NCI-H187 (cell line): ENCODE measurements at places on chromosomes 5 and 9.

- DNase-seq: peak; percentile 37
Measured at GRCh38 chr5:2038321-2039179, 155.8 kb upstream of the IRX4 start.

GRCh38 chr9:127262602-127263001, 2.0 kb upstream of the GARNL3 start:
- DNase-seq: no peak

DNA sequence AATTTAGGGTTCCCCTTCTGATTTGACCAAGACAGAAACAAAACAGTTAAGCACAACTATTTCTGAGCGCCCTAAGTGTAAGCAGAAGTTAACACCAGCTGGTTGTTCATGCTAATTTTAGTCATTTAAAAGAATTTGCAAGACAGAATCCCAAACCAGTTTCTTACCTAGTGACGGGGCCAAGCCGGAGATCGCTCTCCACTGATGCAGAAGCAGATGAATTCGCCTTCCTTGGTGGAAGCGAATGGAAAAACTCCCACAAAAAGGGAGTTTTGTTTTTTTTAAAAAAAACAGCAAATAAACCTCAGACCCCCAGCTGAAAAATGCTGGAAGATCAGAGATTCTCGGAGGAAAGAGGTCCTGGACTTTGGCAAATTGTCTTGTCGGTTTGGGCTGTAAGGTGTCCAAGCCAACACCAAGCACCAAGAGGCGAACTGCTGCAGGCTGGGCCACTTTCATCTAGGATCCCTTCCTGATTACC, 47.4 kb upstream of the GLDC start:
- DNase-seq: no peak

DNA sequence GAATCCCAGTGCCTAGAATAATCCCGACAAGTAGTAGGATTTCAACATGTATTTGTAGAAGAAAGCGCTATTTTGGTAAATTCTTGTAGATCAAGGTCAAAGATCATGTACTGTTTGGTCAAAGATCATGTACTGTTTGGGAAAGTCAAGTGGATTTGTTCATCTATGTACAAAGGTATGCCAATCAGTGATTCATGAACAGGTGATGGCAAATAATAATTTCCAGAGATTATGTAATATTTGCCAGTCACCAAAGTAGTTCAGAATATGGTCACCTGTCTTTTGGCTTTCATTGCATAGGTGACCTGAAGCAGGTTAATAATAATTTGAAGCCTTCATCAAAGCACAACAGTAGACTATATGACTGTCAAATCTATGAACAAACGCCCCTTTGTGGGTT, 398.2 kb downstream of the EFNA5 start:
- DNase-seq: no peak

DNA sequence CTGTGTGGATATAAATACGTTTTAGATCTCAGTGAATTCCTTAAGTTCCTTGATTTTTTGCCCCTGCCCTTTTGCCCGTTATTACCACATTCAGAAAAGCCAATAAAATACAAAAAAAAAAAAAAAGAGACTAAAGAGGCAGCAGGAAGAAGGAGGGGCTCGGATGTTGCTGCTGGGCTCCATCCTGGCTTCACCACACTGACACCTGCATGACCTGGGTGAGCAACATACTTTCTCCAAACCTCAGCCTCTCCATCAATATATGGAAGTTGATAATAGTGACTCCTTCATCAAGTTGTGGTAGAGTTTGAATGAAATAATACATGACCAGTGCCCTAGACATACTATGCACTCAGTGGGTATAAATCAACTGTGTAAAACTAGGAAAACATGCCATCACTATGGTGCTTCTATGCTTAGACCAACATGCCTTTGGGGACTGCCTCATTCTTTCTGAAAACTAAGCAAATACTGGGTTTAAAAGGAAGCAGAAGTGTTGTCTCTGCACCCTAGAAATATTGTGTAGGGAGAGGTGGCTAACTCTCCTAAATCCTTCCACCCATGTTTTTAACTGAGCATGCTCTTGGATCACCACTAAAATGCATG, 243.0 kb downstream of the PIK3R1 start:
- DNase-seq: no peak

DNA sequence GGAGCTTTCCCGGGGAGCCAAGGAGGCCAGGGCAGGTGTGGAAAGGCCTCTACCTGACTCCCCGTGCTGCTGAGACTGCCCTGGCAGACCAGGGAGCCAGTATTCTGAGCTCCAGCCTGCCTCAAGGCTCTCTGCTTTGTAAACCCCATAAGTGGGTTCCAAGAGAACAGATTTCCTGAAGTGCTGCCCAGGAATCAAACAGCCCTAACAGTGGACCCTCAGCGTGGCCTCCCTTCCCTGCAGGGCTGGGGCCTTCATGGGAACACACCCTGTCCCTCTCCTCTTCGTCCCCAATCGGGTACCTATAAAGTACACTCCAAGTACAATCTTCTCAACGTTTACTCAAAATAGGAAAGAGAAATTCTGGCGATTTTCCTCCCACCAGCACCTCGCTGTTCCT, 252.5 kb downstream of the FSTL4 start:
- no peak for DNase-seq
